CD4-positive, alpha-beta T cell treated with Interleukin-15 for 1 hour (primary cell): ENCODE measurements at places on chromosomes 13 and 19.
A peak's percentile ranks its signal among the peaks of the same experiment; 100 is the strongest.

DNA sequence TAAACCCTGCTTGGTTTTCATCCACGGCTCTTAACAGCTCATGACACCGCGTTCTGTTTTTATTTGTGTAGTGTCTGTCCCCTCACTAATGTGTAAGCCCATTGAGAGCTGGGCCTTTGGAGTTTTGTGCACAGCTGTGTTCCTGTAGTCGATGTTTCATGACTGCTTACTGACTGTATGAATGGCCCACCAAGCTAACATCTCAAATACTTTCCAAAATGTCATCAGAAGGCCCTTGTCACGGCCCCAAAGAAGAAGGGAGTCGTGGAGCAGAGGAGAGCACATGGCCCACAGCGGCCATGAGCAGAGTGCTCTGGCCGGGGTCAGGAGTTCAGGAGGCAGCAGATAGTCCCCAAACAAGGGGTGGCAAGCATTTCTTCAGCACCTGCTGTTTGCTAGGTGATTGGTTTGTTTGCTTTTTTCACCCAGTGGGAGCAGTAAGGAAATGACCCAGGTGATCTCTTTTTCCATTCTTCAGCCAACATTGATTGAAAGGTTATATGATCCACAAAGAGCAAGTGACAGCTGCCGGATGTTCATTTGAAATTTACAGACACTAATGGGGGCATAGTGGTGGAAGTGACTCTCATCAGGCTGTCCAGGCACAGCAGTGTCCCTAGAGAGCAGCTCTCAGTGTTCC, 315.2 kb downstream of the ATP8A2 start:
- DNase-seq = no peak

DNA sequence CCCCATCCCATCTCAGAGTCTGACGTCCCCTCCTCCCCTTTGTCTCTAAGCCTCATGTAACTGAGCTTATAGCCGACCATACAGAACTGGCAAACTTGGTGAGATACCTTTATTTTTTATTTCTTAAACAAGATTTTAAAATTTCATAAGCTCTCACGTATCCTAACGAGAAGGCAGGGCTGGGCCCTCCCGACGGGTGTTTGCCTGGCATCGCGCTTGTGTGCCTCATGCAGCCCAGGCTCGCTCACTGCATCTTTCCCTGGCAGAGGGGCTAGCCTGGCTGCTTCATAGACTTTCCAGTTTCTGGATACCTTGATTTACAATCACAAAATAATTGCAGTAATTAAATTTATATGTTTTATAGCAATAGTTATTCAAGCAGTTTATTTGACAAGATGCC, 69.0 kb downstream of the GGACT start:
- DNase-seq = no peak

DNA sequence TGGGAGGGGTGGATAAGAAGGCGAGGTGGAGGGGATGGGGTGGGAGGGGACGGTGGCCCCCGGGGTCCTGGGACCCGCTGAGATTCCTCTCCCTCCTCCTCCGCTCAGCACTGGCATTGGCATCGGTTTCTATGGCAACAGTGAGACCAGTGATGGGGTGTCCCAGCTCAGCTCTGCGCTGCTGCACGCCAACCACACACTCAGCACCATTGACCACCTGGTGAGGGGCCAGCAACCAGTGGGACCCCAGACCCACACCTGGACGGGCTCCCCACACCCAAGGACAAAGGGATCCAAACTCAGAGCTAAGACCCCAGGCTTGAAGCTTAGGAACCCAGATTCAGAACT, 5.9 kb downstream of the TTYH1 start:
- no peak for DNase-seq

- DNase-seq = no peak
Observed at GRCh38 chr19:45781214-45782161, 802 bp downstream of the DMPK start.

DNA sequence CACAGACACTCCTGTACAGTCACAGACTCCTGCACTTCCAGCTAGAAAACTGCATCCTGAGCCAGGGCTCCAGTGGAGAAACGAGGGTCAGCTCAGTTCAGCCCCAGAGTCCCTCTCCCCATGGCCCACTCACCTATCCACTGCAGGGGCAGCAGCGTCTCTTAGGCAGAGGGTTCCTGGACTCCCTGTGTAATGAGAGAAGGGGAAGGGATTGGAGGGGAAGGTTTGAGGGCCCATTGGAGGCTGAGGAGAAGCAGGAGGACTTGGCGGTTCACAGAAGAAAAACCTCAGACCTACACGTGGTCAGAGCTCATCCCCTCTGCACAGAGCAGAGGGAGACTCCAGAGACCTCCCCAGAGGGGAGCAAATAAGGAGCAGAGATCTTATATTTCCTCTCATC, 9.2 kb upstream of the CEACAM18 start:
- no peak for DNase-seq

DNA sequence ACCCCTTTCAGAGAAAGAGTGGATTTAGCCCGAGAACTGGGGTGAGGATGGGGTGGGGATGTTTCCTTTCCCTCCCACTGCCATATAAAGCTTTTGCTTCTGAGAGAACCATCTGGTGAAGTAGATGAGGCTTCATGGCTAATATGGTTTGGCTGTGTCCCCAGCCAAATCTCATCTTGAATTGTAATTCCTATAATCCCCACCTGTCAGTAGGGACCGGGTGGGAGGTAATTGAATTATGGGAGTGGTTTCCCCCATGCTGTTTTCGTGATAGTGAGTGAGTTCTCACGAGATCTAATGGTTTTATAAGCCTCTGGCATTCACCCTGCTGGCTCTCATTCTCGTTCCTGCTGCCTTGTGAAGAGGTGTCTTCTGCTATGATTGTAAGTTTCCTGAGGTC, 270.9 kb downstream of the LMO7 start:
- DNase-seq = no peak

DNA sequence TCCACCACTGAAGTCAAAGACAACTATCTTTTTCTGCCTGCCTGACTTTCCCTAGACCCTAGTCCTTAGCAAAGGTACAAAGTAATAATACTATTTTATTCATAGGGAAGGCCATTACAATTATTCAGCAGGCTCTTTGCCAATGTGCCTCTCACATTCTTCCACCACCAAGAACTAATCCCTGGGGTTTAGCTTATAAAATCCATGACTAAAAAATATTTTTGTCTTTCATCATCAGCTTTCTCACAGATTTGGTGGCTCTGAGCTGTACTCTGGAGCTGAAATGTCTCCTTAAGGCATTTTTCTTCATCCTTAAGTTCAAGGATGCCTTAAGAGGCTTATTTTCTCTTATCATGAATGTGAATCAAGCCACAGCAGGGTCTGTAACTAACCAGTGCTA, 96.1 kb downstream of the OXGR1 start:
- DNase-seq = no peak

DNA sequence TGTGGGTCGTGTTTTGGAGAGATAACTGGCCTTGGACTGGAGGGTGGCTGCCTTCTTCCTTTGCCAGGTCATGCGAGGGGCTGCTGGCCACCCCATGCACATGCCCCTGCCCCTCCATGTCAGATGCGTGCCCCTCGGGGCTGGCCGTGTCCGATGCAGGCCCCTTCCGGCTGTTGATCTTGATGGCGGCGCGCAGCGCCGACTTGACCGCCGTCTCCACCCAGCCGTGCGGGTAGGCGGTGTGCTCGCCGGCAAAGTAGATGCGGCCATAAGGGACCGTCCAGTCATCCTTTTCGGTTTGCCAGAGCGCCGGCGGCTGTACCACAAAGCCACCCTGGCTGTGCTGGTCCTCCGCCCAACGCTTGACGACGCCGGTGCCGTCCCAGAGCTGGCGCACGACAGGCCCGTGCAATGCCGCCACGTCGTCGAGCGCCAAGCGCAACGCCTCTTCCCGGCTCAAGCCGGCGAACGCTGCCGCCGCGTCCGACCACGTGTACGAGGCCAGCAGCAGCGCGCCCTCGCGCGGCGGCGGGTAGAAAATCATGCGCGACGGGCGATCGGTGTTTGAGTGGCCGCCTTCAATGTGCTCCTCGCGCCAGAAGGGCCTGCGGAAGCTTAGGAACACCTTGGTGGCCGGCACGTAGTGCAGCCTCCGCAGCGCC, 6.9 kb downstream of the IL4I1 start:
- peak; percentile 80 for DNase-seq

- DNase-seq = peak; percentile 43
Observed at GRCh38 chr19:49422407-49423070, 702 bp downstream of the PTH2 start.

- DNase-seq = no peak
Observed at GRCh38 chr13:99383511-99383921, 76.3 kb upstream of the GPR183 start.

DNA sequence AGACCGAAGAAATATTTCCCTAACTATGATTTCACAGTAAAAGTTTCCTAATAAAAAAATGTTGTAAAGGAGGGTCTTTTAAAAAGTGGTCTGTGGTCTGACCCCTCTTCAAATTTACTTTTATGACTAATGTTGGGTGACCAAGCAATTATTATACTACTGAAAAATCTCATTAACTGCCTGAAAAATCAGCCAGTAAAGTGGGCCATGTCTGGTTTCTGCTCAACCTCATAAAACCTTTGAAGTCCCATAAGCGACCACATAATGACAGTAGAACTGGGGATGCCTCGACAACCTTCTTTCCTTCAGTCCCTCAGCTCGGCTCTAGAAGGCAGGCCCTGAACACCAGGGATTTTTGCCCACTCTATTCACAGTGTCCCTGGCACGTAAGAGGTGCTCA, 434.3 kb downstream of the EFNB2 start:
- DNase-seq = no peak

DNA sequence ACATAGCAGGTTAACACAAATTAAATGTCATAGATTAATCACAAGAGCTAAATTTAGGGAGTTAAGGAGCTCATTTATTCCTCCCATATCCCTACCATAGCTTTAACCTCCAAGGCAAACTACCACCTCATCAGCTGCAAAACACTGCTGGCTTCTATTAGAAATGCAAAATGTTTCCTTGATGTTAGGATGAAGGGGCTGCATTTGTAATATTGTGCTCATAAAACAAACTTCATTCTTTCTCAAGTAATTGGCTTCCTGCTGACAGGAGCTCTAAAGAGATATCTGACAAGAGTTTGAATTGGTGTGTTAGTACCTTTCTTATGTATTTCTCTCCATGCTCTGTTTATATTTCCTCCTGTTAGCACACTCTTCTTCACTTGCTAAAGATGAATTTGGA, 152.1 kb downstream of the OLFM4 start:
- no peak for DNase-seq

DNA sequence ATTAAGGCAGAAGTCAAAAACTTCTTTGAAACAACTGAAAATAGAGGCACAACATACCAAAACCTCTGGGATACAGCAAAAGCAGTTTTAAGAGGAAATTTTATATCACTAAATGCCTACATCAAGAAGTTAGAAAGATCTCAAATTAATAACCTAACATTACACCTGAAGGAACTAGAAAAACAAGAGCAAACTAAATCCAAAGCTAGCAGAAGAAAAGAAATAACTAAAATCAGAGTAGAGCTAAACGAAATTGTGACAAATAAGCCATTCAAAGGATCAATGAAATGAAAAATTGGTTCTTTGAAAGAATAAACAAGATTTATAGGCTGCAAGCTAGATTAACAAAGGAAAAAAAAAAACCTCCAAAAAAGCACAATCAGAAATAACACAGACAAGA, 2.5 kb upstream of the GPR42 start:
- DNase-seq = no peak
